Activated CD4-positive, alpha-beta memory T cell treated with anti-CD3 and anti-CD28 coated beads, Interleukin-2, amount 10 ng/mL, durations not matched to agents 7 days and 5 days (primary cell): ENCODE measurements at places on chromosomes 3 and 15. TPM values are rescaled to one million over a fixed set of nuclear protein-coding genes. Genes with fewer than 3 reads are reported as not detected.

The DAPK2 gene
- 3.2 TPM for total RNA-seq

GRCh38 chr15:72184165-72184811 lies 13.3 kb downstream of the GRAMD2A start:
- H3K4me3 ChIP-seq = no peak overlapping the region
- H3K36me3 ChIP-seq = no peaks in the 10 kb centered on the region
- H3K4me1 ChIP-seq = no peaks in the 10 kb centered on the region
- no peak for DNase-seq
- no peak overlapping the region for H3K27ac ChIP-seq
- H3K27me3 ChIP-seq = peaks cover 38% of the 10 kb centered on the region

DNA sequence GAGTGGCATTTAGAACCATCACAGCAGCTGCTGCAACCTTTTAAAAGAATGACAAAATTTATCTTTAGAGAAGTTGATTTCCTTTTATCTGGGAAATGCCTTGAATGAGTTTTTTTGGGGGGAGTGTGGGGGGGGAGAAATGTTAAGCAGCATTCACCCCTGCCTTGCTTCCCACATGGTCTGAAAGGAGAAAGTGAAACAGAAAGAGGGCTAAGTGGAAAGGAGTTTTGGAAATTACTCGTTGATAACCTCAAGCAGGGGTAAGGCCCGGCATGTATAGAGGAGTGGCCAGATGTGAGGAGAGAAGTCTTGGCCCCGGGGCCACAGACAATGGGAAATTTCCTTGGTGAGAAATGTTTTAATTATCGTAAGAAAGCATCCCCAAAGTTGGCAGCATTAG lies 23.5 kb downstream of the B3GALNT1 start:
- H3K4me1 ChIP-seq = peaks cover 38% of the 10 kb centered on the region
- H3K27me3 ChIP-seq = peaks cover 3% of the 10 kb centered on the region
- DNase-seq = no peak

DNA sequence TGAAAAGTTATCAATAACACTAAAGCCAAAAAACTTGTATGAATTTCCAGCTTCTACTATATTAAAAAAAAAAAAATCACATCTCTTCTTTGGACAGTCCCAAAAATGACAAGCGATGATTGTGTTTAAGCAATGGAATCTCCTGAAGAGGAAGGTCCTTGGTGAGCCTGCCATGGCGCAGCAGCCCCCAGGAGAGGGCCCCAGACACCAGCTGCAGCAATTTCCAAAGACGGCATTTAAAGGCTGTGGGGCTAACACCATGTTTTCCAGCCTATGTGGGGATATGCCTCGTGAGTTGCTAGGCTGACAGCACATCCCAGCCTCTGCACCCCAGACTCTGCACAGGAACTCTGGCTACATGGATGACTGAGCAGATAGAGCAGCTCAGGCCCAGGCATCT lies 14.7 kb downstream of the SKIC8 start:
- H3K36me3 ChIP-seq = peaks cover 27% of the 10 kb centered on the region
- no peak for DNase-seq
- no peaks in the 10 kb centered on the region for H3K4me1 ChIP-seq

The FURIN gene
- total RNA-seq = 553 TPM

DNA sequence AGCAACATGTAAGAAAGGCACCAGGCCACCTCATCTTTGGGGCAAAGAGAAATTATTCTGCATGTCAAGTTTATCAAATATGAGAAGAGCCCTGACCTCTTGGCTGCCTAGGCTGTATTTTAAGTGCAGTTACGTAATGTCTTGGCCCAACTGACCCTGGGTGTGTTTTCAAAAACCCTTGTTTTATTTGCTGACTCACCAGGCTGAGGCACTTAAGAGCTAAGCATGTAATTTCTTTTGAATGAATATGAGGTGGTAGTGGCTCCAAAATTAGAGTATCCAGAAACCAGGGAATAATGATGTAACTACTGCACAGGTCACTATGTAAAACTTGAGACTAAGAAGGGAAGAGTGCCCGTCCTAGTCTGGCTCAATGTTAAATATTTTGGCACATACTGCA lies 24.3 kb downstream of the PGPEP1L start:
- H3K27me3 ChIP-seq = peaks cover 2% of the 10 kb centered on the region
- H3K36me3 ChIP-seq = peaks cover 2% of the 10 kb centered on the region
- no peak overlapping the region for H3K4me3 ChIP-seq
- no peak overlapping the region for H3K27ac ChIP-seq

DNA sequence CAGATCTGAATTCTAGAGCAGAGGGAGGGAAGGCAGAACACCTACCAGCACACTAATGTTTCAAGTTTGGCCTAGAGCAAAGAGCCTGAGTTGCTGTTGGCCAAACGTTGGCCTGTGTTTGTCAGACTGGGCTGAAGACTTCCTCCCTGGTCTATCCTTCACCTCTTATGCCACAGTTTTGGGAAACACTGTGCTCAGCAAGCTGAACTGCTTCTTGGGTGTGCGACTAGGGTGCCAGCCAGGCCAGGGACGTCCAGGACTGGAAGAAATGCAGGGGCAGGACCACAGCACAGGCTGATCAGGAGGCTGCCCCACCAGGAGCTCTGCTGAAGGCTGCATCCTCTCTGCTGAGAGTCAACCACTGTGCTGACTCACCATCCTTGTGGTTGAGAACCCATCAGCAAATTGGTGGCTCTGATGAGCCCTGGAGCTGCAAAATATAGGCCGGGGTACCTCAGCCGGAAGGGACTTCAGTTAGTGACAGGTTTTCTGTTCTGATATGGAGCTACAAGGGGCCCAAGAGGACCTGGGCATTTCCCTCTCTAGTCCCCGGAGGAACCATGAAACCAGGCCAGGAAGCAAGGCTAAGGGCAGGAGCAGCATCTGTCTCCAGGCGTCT lies 131.6 kb upstream of the RASGRP1 start:
- H3K4me3 ChIP-seq = peak overlapping the region; percentile 93
- H3K36me3 ChIP-seq = peaks cover 43% of the 10 kb centered on the region

The PGBD4 gene
- total RNA-seq = 3.3 TPM

GRCh38 chr3:180698760-180699270 lies 19.5 kb upstream of the CCDC39 start:
- no peaks in the 10 kb centered on the region for H3K4me1 ChIP-seq
- DNase-seq = no peak
- no peaks in the 10 kb centered on the region for H3K27me3 ChIP-seq
- no peak overlapping the region for H3K27ac ChIP-seq

The WNT5A gene
- not detected for total RNA-seq

- no peak for DNase-seq
- peaks cover 27% of the 10 kb centered on the region for H3K36me3 ChIP-seq
- no peaks in the 10 kb centered on the region for H3K27me3 ChIP-seq
- H3K27ac ChIP-seq = no peak overlapping the region
These were observed 6.5 kb downstream of the RUBCN start for GRCh38 chr3:197730200-197730599.

The NECTIN3 gene
- total RNA-seq = 8.9 TPM

The SEMA3B gene
- 0.55 TPM for total RNA-seq

GRCh38 chr3:18237251-18238005 lies 187.7 kb downstream of the SATB1 start:
- peaks cover 14% of the 10 kb centered on the region for H3K4me1 ChIP-seq
- no peak overlapping the region for H3K27ac ChIP-seq
- no peaks in the 10 kb centered on the region for H3K36me3 ChIP-seq
- H3K27me3 ChIP-seq = peaks cover 27% of the 10 kb centered on the region
- no peak overlapping the region for H3K4me3 ChIP-seq

The TICRR gene
- 18.5 TPM for total RNA-seq

GRCh38 chr3:133805702-133806475 lies at the start of gene SRPRB:
TSS of gene SRPRB (plus strand) at chr3:133805815. CDS start at chr3:133805849, 34 bp downstream.
- peaks cover 3% of the 10 kb centered on the region for H3K27me3 ChIP-seq
- peak within 1 kb of the TSS; percentile 89 for H3K27ac ChIP-seq
- DNase-seq = peak; percentile 96
- peaks cover 35% of the 10 kb centered on the region for H3K4me1 ChIP-seq

- H3K27ac ChIP-seq = no peak overlapping the region
- no peaks in the 10 kb centered on the region for H3K36me3 ChIP-seq
These were observed 36.4 kb upstream of the SLCO2A1 start for GRCh38 chr3:134066158-134066541.
